HCT116 (cell line): ENCODE measurements at places on chromosomes 5 and 9.

GRCh38 chr9:135865531-135865930 lies 41.8 kb downstream of the CAMSAP1 start:
- DNase-seq = no peak

GRCh38 chr9:130237763-130238524 lies 27.6 kb upstream of the HMCN2 start:
- no peak for DNase-seq

- DNase-seq = no peak
These were observed 669.0 kb downstream of the ACTL7B start for GRCh38 chr9:108186642-108187395.

- no peak for DNase-seq
These were observed 176.5 kb upstream of the TLE4 start for GRCh38 chr9:79395228-79395627.

GRCh38 chr9:135851748-135852147 lies 55.6 kb downstream of the CAMSAP1 start:
- no peak for DNase-seq

DNA sequence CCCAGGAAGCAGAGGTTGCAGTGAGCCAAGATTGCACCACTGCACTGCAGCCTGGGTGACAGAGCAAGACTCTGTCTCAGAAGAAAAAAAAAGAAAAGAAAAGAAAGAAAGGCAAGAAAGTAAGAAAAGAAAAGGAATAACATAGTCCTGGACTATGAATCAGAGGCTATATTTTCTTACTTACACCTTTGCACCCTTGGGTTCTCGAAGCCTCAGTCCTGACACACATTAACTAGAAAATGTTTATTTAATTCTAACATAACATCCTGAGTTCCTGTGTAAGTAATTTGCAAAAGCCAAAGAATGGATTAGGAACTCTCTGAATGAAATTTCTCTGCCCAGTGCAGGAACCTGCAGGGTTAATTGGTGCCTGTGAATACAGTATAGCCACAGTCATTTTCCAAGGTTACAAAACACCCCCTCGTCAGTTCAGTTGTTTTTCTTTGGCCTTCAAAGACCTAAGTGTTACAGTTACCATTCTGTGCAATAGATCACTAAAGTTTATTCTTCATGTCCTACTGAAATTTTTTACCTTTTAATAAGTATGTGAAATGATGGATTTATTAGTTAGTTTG lies 147.6 kb downstream of the SV2C start:
- no peak for DNase-seq

DNA sequence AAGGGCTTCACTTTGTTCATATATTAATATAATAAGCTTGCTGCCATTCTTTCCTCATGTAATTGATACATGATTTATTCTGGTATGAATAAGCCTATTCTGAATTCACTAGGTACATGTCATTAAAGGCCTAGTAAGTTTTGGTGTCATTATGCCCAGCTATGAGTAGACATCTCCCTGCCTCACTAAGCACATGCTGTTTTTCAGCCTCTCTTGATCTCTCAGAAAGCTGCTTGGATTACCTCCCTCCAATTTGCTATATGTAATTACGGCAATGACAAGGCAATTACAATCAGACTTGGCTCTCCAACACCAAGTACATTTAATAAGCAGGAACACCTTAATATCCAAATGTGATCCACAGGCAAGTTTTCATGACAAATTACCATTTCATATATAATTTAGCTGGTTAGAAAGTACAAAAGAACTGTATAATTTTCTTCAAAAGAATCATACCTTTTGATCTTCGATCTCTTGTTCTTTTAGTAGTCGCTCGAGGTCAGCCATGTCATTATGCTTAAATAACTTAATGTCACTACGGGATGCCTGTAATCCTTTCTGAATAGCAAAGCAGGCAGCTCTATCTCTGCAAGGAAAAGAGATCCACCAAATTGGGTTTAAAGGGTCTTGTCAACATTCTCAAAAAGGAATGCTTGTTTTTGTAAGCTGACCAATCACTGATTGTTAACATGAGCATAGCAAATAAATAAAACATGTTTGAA lies 56.3 kb downstream of the SPTLC1 start:
- no peak for DNase-seq

DNA sequence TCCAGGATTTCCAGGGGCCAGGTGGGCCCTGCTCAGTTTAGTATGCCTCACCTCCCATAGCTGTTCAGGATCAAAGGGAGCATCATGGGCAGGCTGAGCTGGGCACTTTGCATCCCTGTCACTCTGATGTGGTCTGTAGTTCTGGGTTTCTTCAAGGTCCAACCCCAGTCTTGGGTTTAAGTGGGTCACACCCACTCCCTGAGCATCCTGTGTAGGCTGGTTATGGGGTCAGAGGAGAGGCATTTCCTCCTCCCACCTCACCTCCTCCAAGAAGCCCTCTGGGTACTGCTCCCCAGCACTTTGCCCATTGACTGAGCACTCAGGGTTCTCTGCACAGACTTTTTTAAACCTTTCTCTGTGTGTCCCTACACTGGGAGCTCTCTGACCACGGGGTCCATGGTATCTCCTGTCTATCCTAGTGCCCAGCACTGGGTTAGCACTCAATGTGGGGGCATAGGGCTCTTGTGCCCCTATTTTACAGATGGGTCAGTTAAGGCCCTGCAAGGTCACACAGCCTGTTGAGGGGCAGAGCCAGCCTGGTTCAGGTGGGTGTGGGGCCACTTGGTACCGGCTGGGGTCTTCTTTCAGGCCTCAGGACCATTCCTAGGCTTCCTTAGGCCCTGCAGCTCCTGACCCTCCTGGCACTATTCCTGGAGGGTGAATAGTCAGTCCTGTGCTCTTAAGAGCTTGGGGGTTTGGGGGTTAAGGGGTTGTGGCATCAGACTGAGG lies 19.0 kb downstream of the CXXC5 start:
- DNase-seq = no peak
